ENCODE measurements at places on chromosomes 11 and 22.

GRCh38 chr11:76277298-76278175, 71.2 kb upstream of the WNT11 start:
- no peak for DNase-seq

- DNase-seq, result no peak
These were observed 1.4 kb upstream of the DGAT2 start for GRCh38 chr11:75767228-75767572.

DNA sequence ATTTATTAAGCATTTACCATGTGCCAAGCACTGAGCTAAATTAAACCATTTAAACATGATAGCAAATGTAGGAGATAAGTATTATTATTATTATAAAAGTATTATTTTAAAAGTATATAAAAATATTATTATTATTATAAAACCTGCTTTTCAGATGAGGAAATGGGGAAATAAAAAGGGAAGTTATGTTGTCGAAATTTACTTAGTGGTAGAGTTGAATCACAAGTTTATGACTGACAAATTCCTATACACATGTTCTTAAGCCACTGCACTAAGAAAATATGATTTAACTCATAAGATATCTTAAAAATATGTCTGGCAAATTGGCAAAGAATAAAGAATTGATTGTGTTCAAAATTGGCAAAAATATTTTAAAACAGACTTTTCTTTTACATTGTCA, 53.8 kb downstream of the CASP12 start:
- no peak for DNase-seq

- DNase-seq, result no peak
These were observed 90.2 kb upstream of the CARD18 start for GRCh38 chr11:105229761-105230160.

DNA sequence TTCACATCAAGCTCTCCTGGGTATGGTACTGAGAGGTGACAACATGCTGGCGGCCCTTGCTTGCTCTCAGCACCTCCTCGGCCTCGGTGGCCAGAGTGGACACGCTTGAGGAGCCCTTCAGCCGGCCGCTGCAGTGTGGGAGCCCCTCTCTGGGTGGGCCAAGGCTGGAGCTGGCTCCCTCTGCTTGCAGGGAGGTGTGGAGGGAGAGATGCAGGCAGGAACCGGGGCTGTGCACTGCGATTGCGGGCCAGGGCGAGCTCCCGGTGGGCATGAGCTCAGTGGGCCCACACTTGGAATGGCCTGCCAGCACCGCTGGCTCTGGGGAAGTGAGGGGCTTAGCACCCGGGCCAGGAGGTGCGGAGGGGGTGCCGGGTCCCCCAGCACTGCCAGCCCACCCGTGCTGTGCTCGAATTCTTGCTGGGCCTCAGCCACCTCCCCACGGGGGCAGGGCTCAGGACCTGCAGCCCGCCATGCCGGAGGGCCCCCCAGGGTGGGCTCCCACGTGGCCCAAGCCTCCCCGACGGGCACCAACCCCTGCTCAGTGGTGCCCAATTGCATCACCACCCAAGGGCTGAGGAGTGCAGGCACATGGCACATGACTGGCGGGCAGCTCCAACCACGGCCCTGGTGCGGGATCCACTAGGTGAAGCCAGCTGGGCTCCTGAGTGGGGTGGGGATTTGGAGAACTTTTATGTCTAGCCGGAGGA, 106.2 kb downstream of the RAB38 start:
- no peak for DNase-seq

DNA sequence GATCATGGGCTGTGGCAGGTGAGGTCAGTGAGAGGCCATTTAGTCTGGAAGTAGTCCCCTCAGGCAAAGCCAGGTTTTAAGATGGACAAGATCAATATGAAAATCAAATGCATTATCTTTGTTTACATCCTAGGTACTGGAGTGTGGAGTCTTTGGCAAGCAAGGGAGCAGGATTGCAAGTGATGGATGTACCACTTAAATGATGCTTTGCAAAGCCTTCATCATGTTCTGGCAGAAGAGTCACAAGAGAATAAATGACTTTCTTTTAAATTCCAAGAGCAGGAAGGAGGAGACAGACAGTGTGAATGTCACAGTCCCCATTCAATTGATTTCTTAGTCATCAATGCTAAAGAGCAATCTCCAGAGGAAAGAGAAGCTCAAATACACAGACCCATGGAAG, 908.3 kb downstream of the FAM181B start:
- no peak for DNase-seq

GRCh38 chr11:25065746-25066145, 568.9 kb downstream of the LUZP2 start:
- no peak for DNase-seq

- DNase-seq, result no peak
These were observed 7.9 kb upstream of the C1QTNF6 start for GRCh38 chr22:37195921-37196320.

DNA sequence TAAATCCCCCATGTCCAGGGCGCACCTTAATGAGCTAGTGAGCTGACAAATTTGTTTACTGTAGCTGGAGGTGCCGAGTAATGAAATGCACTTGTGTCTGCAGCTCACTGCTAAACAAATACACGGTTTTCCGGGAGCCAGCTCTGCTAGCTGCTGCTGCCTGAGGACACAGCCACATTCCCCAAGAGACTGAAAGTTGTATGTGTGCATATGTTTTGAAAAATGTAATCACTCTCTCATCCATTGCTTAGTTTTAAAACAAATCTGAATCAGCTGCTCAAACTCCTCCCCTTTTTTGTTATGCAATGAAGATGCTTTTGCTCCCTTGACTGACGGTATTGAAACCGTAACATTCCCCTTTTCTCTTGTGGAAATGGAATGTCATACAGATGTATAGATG, 62.4 kb upstream of the NNMT start:
- peak; percentile 93 for DNase-seq

DNA sequence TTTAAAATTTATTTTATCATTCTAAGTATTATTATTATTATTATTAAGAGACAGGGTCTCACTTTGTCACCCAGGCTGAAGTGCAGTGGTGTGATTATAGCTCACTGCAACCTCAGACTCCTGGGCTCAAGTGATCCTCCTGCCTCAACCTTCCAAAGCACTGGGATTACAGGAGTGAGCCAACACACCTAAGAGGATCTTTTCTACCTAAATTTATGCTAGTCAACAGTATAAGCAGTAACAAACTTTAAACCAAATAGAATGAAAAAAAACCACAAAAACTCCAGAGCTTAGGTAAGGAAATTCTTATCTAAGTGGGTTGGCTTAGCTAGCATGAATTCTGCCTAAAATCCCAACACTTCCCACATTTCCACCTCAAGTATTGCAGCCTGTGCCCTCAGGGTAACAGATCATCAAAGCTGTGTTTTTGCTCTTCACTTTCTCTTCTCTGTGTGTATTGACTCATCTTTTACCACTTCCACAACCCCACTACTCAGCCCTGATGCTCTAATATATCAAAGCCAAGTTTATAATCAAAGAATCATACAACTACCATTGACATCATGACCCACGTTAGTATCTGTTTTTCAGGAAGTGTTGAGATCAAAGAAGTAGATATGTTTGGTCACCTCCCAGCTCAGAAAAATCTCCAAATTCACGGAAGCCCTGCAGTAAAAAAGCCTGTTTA, 93.7 kb upstream of the SPON1 start:
- DNase-seq, result no peak

DNA sequence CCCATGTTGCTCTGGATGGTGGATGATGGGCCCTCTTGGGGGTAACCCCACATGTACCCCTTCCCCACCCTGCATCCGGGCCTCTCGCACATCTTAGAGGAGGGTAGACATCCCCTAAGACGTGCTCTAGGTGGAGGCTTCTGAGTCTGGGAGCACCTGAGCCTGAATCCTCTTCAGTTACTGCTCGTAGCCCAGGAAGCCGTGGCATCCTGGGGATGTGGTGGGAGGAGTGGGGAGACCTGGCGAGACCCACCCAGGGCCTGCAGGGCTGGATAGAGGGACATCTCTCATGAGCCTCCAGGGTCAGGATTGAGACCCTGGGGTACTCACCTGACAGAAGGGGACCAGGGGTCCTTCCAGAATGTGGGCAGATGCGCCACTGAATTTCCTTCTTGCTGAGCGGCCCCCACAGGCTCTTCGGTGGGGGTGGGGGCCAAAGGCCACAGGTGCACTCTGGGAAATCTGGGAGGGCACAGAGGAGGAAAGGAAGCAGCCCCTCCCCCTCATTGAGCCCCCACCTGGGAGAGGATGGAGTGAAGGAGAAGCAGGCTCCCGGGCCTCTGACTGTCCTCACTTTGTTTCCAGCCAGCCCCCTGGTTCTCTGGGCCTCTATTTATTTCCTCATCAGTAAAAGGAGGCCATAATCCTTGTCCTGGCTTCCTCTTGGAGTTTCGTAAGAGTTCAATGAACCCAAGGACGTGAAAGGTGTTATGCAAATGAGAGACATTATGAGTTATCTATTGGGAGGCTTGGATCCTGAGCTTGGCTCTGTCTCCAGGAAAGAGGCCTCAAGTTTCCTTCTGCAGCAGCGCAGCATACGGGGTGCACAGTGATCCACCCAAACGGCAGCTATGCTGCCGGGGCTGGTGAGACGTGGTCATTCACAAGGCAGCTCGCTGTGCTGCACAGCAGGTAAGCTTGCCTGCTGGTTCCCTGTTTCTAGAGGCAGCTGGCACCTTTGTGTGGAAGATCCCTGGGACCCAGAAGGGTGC, 31.2 kb downstream of the KCNJ4 start:
- DNase-seq, result no peak

DNA sequence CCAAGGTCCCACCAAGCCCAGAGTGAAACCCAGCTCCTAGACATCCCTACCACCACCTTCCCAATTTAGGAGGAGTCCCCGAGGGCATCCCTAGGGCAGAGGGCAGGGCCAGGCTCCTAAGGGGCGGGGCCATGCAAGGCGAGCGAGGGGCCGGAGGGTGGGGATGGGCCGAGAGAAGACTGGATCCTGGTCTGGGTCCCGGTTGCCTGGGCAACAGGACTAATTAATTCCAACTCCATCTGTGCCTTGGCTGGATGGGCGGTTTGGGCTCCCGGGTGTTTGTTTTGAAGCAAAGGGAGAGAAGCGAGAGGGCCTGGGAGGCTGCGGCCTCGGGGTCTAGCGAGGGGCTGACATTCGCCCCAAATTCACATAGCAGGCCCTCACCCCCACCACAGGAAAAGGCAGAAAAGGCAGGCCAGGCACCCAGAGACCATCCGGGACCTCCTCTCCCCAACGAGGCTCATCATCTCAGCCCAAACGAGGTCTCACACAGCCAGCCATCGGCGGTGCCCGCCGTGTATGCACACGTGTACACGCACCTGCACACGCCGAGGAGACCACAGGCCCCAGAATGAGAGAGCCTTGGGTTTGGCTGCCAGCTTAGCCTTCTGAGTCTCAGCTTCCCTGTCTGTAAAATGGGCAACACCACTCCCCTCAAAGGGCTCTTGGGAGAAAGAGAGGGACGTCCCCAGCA, 23.9 kb downstream of the ELFN2 start:
- DNase-seq, result peak; percentile 90

DNA sequence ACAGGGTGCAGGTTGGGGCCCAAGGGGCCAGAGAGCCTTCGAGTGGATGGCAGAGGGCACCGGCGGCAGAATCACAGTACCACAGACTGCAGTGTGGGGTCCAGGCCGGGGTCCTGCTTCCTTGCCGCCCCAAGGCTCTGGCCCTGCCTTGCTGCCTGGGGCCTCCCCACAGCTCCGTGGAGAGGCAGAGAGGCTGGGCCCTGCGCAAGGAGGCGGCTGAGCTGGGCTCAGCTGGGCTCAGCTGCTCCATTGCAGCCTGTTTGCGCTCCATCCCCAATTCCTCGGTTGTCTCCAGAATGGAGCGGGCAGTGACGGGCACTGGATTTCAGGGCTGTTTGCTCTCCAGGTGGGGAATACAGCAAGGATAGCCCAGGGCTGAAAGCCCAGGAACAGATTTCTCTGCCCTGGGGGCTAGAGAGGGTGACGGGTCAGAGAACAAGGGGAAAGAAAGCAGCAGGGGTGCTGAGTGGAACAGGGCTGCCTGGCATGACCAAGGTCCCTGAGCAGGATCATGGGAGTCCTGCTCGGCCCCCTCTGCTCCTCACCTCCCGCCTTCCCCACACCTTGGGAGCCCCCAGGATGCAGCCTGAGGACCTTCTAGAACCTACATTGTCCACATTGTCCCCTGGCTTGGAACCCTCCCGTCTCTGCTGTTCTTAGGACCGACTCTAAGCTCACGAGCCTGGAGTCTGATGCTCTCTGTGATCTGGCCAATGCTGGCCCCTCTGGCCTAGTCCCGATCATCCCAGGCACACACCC, 18.9 kb downstream of the MRGPRG start:
- no peak for DNase-seq

- no peak for DNase-seq
These were observed 24.8 kb downstream of the TPST2 start for GRCh38 chr22:26565181-26565580.

- DNase-seq, result no peak
These were observed 6.1 kb downstream of the CARNS1 start for GRCh38 chr11:67421430-67422031.

DNA sequence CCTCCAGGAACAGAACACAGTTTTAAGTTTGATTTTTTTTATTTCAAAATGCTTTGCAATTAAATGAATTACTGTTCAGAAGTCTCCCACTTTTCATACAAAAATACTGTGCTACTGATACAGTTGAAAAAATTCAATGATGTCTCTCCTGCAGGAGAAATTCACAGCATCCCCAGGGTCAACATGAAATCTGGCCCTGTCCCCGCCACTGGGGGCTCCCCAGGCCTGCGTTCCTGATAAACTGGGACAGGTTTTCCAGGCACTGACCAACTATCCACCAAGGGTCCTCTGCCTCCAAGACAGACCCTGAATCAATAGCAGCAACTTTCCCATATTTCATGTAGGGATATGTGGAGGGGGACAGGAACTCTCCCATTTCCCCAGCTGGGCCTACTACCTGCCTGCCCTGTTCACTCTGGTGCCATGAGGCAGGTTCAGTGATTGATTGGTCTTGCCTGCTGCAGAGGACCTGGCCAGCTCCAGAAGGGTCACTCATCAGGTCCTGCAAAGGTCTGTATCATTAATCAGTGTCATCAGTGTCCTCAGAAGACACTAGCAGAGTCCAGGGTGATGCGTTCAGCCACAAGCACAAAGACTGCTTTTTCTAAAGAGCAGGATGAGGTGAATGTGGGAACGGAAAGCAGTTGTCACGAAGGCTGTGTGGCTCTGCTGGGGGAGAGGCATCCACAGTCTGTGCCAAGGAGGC, 43.4 kb downstream of the PISD start:
- no peak for DNase-seq

GRCh38 chr11:115918576-115918975, 414.4 kb upstream of the CADM1 start:
- no peak for DNase-seq

DNA sequence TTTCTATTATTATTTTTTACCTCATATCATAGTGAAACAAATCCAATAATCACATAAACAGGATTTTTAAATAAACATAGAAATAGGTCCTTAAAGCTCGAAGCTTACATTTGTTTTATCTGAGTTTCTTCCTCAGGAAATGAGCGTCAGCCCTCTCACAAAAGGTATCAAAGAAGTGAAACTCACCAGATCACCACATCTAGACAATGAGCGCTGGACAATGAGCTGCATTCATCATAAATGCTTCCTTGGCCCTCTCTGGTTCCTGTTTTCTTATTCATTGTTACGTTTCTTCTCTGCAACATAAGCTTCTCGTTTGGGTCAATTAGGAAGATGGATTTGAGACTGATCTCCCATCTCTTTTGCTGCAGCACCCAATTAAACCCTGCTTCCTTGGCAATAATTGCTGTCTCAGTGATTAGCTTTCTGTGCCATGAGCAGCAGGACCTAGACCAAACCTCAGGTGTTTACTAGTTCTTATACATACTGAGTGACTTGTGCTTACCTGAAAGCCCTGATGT, 649.9 kb upstream of the LUZP2 start:
- no peak for DNase-seq

- no peak for DNase-seq
These were observed 20.3 kb upstream of the MICAL2 start for GRCh38 chr11:12090061-12090591.

GRCh38 chr11:75239531-75240290, 863 bp upstream of the TPBGL start:
- peak; percentile 29 for DNase-seq

- DNase-seq, result no peak
These were observed 2.5 kb upstream of the SMARCB1 start for GRCh38 chr22:23784215-23784732.

Data from NCI-H526 (cell line).